ENCODE measurements at places on chromosomes 2 and 18.

DNA sequence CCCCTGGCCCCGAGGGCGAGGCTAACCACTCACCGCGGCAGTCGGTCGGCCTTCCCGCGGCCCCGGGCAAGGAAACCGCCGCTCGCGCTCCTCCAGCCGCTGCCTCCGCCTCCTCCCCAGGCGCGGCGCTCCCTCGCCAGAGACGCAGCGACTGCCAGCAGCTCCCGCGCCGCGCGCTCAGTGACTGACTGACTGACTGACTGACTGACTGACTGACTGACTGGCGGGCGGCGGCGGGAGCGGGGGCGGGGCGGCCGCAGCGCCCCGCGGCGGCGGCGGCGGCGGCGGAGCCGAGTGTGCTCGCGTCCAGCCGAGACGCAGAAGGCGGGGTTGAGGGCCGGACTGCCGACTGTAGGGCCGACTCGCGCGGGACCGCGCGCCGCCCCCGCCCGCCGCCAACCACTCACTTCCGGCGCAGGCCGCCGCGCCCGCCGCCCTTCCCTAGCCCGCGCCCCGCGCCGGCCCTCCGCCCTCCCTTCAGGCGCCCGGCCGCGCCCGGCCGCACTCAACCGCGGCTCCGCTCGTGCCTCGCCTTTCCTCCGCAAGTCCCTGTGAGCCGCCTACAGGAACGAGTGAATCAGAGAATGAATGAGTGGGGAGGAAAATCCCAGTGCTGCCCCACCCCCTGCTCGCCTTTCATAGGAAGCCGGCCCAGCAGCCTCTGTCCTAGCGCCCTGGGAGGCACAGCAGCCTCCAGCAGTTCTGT, at the start of gene RAPH1:
RAPH1 (minus strand) TSS at position 224 of the 706 bp plus-strand sequence. CDS start 39,948 bp downstream, outside the sequence.
- no peak for DNase-seq

DNA sequence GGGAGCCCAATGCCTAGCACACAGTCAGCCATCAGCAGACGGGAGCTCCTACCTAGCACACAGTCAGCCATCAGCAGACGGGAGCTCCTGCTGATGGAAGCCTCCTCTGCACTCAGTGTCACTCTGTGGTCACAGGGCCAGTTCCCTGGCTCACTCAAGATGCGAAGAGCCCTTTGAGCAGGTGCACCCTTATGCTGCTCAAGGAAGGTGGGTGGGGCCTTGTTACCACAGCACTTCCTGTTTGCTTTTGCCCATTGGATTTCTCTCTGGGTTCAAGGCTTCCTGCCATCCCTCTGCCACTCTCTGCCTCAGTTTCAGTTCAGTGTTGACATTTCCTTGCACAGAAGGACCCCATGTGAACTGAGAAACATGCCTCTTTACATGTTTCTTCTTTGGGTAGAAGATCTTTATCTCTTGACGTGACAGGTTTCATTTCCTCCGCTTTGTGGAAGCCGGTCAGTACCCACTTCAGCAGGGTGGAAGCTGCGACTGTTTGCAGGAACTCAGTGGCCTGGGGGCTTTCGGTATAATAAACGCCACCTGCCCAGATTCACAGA, 11.6 kb downstream of the TRIB2 start:
- no peak for DNase-seq

- no peak for DNase-seq
Measured at GRCh38 chr2:46875226-46875899, 40.2 kb downstream of the MCFD2 start.

DNA sequence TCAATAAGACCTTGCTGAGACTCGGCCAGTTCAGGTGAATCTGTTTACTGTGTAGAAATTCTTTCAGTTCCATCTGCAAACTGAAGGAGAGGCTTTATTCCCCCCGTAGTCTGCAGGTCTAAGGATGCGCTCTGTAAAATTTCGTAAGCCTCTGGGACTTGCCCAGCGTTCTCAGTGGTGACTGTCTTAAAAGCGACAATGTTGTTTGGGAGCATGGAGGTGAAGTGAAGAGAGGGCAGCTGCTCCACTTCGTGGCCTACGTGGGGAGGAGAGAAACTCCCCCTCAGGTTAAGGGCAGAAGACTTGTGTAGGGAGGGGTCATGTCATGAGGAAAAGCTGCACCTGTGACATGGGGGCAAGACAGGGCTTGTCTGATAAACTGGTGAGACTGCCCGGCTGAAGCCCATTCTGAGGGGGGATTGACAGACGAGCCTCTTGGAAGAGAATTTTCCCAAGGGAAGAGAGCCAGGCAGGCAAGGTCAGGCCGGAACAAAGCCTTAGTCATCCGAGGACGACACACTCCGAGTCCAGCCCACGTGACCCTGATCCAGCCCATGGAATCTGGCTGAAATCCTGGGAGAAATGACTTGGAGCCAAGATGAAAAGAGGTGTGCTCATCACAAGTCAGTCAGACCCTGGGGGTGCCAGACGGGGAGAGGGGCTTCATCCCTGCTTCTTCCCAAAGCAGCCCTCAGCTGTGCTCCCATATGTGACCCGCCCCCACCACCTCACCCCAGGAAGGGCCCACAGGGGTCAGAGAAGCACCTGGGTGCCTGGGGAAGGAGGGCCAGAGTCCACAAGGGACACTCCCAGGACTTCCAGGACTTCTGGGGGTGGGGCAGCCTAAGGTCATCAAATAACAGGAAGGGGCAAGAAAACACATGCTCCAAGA, 88.5 kb upstream of the SH3BP4 start:
- DNase-seq: no peak

- DNase-seq: peak; percentile 91
Measured at GRCh38 chr2:68367953-68368653, 3.0 kb downstream of the PLEK start.

DNA sequence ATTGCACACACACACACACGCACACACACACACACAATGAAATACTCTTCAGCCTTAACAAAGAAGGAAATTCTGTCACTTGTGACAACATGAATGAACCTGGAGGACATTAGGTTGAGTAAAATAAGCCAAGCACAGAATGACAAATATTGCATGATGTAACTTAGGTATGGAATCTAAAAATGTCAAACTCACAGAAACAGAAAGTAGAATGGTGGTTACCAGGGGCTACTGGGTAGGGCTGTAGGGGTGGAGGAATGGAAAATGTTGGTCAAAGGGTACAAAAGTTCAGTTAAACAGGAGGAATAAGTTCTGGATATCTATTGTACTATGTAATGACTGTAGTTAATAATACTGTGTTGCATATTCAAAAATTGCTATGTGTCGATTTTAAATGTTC, 29.5 kb downstream of the SCN2A start:
- no peak for DNase-seq

GRCh38 chr18:75450906-75451305, 23.4 kb upstream of the SMIM21 start:
- DNase-seq: no peak

- no peak for DNase-seq
Measured at GRCh38 chr2:20145497-20146193, 79.3 kb downstream of the SDC1 start.

DNA sequence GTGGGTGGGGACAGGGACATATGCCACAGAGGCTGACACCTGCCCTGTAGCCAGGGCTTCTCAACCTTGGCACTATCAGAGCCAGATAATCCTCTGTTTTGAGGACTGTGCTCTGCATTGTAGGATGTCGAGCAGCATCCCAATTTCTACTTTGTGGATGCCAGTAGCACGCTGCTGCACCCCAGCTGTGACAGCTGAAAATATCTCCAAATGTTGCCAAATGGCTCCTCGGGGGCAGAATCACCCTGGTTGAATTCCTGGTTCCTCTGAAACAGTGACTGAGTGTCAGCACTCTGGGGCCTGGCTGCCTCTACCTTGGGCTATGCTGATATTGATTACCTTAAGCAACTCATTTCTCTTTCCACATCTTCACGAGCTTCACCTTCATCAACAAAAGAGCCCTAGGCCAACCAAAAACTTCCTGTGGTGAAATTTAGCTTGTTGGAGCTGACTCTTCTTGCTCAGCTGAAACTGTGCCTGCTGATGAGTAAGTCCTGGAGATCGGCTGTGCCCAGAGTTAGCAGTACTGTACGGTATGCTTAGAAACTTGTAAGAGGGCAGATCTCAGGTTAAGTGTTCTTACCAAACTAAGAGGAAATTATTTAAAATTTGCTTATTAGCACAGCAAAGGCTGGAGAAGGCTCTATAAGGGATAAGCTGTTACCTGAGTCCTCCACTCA, 138.1 kb downstream of the SEPTIN10 start:
- DNase-seq: peak; percentile 31

Data from Kasumi-1 (cell line).